ENCODE measurements at places on chromosomes 5 and 9.

DNA sequence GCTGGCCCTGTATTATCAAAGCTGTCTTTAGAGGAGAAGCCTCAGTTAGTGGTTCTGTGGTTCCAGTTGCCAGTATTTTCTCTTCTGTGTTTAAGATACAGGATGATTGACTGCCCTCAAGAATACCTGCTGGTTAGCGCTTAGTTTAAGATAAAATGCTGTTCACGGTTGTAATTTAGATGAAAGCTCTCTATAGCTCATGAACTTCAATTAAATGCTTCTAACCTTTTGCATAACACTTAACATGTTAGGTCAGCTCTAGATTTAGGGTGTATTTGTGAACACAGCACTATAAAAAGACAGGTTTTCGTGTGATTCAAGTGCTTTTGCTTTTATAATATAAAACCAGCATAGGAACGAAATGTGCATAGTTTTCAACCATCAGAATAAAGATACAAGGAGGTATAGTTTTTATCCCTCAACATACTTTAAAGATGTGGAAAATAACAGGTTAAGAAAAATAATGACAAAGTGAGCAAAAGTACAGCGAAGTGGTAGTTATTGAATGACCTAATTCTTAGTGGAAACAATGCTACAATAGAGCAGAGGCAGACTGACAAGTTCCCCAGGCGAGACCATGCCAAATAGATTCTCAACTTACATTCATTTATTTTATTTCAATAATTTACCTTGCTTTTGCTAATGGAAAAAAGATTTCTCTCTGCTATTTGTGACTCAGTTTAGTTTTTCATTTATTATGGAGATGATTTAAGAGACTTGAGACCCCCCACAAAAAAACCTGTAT is 602.6 kb upstream of the DMAC1 start:
- no peak for DNase-seq

DNA sequence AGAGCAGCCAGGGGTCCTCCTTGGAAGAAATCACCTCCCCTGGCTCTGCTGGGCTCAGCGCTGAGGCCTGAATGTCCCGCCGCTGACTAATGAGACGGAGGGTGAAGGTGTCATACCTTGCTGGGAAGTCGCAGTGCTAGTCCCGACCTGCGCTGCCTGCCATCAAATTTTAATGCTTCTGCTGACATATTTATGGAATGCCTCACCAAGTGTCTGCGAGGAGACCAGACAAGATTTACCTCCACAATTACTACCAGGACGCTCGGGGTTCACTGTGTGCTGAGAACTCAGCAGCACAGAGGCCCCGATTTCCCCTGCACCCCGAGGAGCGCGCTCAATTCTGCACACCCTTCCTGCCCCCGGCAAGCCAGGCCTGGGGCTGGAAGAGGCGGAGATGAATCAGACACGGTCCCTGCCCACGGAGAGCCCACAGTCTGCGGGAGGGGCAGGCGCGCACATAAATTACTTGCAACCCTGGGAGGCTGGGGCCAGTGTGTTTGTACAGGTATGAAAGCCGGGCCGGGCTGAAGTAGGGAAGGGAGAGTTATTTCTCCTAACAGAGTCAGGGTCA is 175.2 kb downstream of the PAX5 start:
- DNase-seq, result no peak

DNA sequence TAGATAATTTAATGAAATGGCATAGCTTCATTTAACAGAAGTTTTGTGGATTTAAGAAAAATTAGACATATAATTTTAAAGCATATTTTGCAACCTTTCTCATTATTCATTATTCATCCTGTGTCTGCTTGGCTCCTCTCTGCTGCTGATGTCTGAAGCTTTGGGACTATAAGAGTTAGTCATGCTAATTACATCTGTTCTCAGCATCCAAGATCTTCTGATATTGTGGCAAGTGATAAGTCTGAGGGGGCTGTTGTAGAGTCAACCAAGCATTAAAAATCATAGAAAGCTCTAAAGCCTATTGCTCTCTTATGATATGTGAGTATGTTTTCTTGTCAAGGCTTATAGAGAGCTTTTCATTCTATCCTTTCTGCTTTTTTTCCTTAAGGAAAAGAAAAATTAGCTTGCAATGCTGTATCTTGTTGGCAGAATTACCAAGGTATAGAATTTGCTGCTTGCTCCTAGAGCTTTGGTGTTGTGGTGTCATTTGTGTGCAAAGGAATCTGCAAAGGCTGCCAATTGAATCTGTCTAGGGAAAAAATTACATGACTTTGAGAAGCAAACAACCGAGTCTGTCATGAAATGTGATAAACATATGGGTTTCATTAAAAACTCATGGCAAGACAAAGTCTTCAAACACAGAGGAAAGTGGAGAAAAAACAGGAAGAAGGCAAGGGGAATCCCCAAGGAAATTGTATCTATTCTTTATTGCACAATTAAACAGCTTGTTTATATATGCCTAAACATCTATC is 156.1 kb upstream of the DAB2 start:
- DNase-seq, result no peak

GRCh38 chr5:93078082-93079038 is 502.7 kb downstream of the NR2F1-AS1 start:
- no peak for DNase-seq

- no peak for DNase-seq
These were observed 134.5 kb downstream of the TRIO start for GRCh38 chr5:14277385-14278320.
